ENCODE measurements at places on chromosomes 12 and 14.

DNA sequence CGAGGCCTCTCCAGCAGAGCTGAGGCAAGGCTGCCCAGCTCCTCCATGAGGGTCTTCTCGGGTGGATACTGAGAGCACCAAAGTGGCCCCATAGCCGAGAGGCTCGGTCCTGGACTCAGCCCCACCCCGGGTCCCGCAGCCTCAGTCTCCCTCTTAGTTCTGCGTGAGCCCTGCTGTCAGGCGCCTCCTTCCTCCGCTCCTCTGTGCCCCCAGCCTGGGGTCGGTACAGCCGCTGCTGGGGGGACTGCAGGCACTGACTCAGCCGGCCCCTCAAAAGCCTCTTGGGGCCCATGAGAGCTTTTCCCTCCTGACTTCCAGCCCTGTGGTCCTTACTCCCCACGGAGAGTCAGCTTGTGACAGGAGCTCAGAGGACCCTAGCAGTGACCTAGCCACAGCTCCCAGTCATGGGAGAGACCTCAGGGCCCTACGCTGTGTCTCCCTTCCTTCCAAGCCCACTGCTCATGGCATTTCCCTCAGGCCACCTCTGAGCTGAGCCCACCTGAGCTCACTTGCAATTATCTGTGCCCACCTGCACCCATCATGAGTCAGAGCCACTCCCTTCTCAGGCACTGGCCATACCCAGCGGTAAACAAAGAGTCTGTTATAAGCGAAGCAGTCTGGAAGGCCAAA, 295.0 kb upstream of the RTL1 start:
- no peak for DNase-seq

DNA sequence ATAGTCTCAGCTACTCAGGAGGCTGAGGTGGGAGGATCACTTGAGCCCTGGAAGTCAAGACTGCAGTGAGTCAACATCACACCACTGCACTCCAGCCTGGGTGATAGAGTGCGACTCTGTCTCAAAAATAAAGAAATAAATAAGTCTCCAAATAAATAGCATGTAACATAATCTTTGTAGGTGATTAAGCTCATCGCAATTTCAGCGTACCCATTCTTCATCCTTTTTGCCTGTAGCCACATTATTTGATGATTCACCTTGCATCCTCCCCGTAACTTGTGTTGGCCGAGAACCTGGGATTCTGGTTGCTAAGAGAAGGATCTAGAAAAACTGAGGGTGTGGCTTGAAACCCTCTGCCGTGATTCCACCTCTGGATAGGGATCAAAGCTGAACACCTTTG, 115.1 kb downstream of the GALC start:
- DNase-seq = no peak

GRCh38 chr14:35829449-35829848, 3.3 kb downstream of the BRMS1L start:
- DNase-seq = no peak

- DNase-seq = no peak
Observed at GRCh38 chr14:66072190-66073084, 413.7 kb upstream of the CCDC196 start.

DNA sequence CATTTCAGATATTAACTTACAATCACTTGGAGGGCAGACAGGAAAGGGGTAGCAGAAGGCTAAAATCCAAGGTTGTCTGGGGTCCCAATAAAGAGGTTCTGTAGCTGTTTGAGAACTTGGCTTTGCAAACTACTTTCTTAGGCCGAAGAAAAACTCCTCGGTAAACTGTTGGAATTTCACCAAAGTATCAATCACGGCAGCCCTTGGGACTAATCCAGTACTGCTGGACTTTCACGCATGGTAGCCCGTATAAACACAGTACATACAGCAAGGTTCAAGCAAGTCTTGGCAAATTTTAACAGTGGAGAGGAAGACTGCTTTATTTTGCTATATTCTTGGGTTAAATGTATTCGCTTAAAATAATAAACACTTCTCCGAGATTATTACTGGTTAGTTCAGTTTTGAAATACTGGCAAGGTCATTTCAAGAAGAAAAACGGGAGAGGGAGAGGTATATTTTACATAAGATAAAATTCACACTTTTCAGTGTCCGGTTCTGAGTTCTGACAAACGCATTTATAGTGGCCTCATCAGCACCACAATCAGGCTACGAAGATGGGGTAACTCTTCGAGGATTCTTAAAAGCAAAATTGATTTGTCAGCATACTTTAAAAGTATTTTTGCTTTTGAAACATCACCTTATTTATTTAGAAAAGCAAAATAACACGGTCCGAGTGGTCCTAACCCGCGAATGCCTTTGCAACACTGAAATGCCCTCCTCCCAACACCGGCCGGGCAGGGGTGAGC, 1.3 kb downstream of the SETD3 start:
- no peak for DNase-seq

GRCh38 chr12:107685360-107686248, at the start of gene PWP1:
Gene PWP1 (plus strand): TSS chr12:107685799. CDS start chr12:107685900, 101 bp downstream.
- DNase-seq = peak; percentile 92

- no peak for DNase-seq
Observed at GRCh38 chr14:39023939-39024871, 78.8 kb downstream of the SEC23A start.

DNA sequence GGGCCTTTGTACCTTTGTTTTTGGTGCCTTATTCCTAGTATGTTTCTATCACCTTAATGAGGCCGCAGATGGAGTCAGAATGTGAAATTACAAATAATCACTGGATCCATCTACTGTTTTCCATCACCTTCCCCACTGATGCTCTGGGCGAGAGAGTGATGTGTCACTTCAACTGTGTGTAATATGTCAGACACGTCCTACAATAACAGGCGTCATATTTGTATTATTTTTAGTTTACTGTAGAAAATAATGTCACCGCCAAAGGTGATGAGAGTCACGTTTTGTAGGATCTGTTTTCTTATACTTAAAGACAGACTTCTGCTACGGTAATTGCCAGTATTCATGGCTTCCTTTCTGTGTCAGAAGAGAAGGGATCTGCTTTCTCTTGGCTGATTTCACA, 22.4 kb upstream of the P2RX4 start:
- no peak for DNase-seq

- no peak for DNase-seq
Observed at GRCh38 chr12:25001311-25001710, 52.4 kb upstream of the BCAT1 start.

GRCh38 chr12:67355428-67356379, 86.5 kb downstream of the CAND1 start:
- no peak for DNase-seq

DNA sequence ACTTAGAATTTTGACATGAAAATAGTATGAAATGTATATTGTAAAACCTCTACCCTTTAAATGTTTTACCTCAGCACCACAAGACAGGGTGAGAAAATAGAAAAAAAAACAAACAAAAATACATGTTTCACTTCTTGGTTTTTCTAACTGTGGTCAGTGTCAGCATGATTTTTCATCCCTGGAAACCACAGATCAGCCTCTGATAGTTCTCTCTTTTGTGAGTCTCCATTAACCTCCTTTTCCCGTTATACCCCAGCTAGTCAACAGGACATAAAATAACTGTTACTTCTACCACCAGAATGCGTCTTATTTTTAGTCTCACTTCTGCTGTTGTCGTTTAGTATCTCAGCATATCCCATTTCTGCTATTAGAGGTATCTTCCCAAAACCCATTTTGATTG, 48.3 kb upstream of the KCNMB4 start:
- no peak for DNase-seq

DNA sequence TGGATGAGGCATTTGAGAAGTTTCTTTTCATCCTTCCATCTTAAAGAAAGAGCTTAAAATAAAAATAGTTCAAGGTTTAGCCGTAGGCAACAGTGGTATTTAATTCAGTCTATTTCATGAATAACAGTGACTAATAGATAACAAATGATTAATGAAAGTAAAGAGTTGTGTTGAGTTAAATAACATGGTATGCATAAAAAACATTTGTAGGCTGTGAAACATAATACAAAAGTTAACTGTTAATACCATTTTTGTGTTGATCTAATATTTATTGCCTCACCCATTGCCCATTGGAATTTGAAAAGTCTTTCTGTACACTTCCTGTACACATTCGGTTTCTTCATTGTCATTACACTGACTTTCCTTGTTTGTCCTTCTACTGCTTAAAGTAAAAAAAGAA, 108.6 kb upstream of the PDE3A start:
- no peak for DNase-seq

- DNase-seq = no peak
Observed at GRCh38 chr14:74286736-74287135, 16.0 kb downstream of the ABCD4 start.

DNA sequence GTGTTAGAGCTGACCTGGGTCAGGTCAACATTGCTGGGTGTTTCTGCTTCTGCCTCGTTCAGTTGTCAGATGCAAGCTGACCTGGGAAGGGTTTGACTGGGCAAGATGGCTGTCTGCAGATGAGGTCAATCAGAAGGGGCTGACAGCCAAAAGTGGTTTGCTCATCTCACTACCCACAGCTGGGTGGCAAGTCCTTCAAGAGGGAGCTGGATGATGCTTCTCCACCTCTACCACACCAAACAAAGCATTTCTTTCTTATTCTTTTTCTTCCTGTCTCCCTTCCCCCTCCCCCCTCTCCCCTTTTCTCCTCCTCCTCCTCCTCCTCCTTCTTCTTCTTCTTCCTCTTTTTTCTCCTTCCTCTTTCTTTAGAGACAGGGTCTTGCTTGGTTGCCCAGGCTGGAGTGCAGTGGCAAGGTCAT, 268.2 kb upstream of the PLEKHG7 start:
- no peak for DNase-seq

GRCh38 chr14:60101786-60102185, 10.1 kb downstream of the PCNX4 start:
- DNase-seq = no peak

DNA sequence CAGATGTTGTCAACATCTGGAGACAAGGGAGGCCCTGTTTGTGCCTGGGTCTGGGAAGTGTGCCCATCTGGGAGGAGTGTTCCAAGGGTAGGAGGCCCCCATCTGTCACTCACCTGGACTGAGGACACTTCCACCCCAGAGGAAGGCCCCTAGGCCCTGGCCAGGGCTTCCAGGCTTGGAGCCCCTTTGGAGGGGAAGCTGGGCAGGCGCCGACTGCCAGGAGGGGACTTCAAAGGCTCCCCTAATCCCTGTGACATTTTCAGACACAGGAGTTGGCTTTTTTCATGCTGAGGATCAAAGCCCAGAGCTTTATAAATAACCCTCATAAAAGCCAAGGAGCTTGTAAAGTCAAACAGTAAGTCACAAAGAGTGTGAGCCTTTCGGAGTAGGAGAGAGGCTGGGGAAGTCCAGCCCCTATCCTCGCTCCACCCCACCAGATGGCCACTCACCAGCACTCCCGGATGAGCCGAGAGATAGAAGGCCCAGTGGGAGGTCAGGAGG, 17.6 kb upstream of the FAM222A start:
- no peak for DNase-seq

DNA sequence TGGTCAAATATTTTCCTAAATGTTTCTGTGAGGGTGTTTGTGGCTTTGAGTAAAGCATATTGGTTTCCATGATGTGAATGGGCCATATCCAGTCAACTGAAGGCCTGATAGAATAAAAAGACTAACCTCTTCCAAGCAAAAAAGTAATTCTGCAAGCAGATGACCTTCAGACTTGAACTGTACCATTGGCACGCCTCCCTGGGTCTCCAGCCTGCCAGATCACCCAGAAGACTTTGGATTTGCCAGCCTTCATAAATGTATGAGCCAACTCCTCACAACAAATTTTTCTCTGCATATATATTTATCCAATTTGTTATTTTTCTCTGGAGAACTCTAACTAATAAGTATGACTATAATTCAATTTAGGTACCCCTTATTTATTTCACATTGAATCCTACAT, 190.3 kb downstream of the KIF21A start:
- no peak for DNase-seq

- no peak for DNase-seq
Observed at GRCh38 chr12:120887253-120888043, 16.7 kb downstream of the SPPL3 start.

DNA sequence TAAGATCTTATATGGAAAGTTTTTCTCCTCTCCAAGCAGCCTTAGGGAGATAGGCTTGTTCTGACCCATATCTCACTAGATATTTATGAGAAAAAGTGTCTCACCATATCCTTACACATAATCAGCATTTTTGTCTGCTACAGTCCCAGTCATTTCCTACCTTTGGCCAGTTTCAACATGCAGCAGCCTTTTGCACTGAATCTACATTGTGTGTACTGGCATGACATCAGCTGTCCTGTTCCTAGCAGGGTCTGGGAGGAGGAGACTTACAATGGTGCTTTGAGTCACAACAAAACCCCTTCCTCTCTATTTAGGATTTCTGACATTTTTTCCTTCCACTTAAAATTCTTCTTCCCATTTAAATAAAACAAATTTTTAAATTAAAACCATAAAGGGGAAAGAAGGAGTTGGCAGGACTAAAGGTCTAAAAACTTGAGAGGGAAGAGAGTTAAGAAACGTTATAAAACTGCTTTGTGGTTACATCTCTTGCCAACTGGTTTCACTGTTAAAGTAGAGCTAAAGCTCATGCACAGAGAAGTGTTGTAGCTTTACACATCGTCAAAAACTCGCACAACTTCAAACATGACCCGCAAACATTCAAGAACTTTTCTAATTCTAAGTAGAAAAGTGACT, 53.3 kb upstream of the CERS5 start:
- DNase-seq = no peak

DNA sequence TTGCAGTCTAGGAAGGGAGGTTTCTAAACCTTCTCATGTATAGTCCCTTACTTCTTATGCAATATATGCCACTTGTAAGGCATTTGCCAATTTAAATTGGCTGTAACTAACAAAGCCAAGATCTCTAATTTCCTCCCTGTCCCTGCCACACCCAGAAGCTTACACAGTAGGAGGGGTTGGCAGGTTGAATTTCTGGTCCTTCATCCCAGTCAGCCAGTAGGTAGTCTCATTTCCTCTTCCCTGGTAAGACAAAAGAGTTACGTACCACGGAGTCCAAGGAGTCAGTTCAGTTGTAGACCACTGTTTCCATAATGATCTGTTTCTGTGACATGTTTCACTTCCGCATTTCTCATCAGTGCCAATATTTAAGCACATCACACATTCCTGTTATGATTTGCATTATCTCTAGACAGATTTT, 47.0 kb upstream of the PLBD1 start:
- no peak for DNase-seq

- no peak for DNase-seq
Observed at GRCh38 chr14:51357250-51357649, 117.2 kb downstream of the TMX1 start.

DNA sequence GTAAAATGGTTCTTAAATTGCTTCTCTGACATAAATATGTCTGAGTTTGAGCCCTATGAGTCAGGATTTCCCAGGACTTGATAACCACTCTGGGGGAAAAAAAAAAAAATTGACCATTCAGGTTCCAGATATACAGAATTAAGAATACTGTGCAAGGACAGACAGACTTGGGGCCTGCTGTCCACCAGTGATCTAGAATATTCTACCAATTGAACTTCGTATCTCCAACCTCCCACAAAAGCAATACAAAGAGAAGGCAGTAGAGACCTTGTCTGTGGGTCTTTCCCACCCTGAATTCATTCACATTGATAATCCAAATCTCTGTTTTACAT, 4.1 kb downstream of the SINHCAF start:
- no peak for DNase-seq

- DNase-seq = no peak
Observed at GRCh38 chr14:73726025-73726961, 12.1 kb upstream of the PNMA1 start.

- DNase-seq = no peak
Observed at GRCh38 chr12:67039995-67040860, 228.9 kb upstream of the CAND1 start.
